ENCODE measurements at places on chromosomes 2 and 18.

DNA sequence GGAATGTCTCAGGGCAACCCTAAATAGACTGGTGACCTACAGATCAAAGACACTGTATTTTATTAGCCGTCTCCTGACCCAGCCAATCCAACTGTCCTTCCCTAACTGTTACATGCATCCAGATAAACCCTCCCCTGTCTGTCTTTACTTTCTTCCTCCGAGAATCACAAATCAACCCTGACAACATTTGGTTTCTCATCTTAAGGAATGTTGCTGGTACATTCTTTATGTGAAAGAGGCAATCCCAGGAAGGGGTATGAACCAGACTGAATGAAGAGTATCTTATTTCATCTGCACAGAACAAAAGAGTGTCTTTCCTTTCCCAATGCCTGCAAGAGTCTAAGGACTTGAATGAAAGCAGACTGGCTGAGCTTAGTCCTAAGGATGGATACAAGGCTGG, 113.9 kb upstream of the LTBP1 start:
- DNase-seq, result peak; percentile 46

- DNase-seq, result no peak
Measured at GRCh38 chr2:171772373-171772772, 85.1 kb downstream of the DYNC1I2 start.

DNA sequence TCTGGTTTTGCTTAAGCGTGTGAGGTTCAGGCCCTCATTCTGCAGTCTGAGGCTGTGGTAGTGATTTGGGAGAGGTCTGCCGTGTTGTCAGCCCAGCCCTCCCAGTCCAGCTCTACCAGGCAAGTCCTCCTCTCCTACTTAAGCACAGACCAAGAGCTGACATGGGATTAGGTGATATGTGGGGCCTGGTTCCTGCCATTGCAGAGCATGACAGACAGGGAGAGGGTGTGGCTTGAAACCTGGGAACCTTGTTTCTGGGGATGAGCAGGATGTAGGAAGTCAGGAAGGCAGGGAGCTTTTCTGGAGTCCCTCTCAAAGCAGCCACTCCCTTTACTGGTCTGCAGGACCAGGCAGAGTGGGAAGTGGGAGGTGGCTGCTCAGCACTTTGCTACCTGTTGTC, 38.6 kb downstream of the PTPRM start:
- DNase-seq, result no peak

- no peak for DNase-seq
Measured at GRCh38 chr2:96209011-96209728, 543 bp upstream of the STARD7 start.

DNA sequence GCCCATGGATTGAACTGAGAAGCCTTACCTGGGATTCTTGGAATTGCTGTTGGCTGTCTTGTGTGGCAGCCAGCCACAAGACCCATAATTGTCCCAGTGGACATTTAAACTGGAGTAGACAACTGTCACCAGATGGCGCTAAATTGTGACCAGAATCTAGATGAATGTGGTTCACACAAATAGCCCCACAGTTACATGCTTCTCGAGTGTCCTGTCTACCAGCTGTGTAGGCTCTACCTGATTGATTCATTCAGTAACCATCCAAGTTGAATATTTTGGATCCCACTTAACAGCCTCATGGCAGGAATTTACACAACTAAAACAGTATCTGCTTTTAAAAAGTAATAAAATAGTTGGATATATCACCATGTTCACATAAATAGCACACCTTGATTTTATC, 73.2 kb downstream of the MAP4K4 start:
- DNase-seq, result peak; percentile 63

DNA sequence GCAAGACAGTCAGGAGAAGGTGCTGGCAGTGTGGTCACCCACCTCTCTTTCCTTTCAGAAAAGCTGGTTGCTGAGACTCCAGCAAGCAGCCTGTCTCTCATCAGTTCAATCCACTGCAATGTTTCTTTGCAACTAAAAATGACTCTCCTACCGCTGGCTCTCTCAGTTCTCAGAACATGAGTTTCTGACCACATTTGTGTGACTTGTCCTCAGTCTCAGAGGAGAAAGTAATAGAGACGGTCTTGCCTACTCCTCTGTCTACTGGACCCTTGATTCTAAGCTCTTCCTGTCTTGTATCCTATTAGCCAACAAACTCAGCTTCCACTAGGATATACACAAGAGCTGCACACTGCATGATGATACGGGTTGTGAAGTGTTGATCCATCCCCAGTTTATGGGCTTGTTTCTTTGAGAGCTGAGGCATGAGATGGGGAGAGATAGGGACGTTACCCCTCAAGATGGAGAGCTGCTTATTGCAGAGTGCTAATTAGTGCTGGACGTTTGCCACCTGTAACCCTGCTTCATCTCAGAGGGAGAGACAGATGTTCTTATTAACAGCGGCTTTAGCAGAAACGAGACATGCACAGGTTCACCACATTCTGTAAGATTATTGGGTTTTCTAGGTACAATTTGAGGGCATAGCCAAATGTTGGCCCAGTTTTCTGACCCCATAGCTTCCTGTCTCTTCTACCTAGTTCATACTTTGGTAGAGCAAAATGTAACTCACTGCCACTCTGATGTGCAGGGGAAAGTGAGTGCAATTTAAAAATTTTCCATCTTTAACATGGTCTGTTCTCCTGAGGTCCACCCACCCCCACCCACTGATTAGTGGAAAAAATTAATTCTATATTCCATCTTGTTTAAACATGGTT, 32.4 kb upstream of the YWHAQ start:
- DNase-seq, result no peak

DNA sequence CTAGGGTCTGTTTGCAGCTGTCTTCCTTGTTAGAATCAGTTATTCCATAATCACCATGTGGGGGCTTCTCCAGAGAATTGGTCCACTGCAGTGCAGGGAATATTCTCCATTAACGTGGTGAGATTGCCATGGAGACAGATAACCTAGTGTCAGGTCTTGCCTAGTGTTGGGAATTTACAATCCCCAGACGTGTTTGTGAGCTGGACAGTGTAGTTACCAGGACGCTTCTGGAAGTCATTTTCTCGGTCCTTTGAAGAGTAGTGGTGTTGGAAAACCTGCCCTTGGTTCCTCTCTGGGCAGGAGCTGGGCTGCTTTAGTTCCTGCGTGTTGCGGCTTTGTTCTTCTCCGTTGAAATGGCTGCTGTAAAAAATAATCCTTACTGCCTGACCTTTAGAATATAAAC, 68.8 kb upstream of the LYPD6B start:
- no peak for DNase-seq

DNA sequence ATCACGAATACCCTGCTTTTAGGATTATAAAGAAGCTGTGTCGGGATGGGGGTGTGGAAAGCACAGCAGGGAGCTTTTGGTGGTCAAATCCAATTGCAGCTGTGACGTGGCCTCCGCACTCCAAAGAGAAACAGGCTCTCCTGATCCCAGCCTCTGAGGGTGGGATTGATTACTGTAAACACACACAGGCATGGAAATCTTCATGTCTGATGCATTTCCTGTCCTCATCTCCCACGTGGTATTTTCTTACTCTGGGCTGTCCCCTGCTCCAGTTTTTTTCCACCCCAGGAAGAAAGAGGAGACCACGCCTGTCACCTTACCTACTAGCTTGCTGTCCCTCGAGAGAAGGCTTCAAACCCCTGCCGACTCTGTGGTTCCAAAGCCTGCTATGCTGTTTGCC, 22.7 kb downstream of the RNF152 start:
- peak; percentile 59 for DNase-seq
